NCI-H2029 treated with DMSO at 0.1 percent for 48 hours (cell line): ENCODE measurements at places on chromosomes 5 and 9.

- DNase-seq = no peak
Measured at GRCh38 chr5:139838381-139839197, 43.0 kb downstream of the PSD2 start.

DNA sequence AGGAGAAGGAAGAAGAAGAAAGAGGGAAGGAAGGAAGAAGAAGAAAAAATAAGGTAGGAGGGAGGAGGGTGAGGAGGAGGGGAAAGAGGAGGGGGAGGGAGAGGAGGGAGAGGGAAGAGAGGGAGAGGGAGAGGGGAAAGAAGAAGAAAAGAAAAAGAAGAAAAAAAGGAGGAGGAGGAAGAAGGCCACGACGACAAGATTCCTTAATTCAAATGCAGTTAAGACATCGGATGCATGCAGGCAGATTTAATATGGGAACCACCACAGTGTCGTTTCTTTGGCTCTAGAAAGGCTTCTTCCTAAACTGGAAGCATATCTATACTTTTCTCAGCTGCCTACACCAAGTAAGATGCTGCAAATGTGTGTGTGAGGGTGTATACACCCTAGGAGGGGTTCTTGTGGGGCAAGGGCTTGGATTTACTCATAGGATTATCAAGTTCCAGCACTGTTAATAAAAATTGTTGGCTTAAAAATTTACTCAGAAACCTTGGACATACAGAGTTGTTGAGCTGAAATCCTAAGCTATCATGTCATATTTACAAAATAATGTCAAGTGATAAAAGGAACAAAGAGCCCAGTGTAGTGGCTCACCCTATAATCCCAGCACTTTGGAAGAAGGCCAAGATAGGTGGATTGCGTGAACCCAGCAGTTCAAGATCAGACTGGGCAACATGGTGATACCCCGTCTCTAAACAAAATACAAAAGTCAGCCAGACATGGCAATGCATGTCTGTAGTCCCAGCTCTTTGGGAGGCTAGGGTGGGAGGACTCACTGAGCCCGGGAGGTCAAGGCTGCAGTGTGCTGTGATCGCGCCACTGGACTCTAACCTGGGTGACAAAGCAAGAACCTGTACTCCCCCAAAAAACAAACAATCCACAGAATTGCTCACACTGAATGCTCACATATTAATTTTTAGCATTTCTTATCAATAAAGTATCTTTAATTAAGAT, 108.5 kb downstream of the UBAP2 start:
- DNase-seq = peak; percentile 36

- DNase-seq = no peak
Measured at GRCh38 chr9:91428436-91428835, 4.8 kb upstream of the NFIL3 start.

DNA sequence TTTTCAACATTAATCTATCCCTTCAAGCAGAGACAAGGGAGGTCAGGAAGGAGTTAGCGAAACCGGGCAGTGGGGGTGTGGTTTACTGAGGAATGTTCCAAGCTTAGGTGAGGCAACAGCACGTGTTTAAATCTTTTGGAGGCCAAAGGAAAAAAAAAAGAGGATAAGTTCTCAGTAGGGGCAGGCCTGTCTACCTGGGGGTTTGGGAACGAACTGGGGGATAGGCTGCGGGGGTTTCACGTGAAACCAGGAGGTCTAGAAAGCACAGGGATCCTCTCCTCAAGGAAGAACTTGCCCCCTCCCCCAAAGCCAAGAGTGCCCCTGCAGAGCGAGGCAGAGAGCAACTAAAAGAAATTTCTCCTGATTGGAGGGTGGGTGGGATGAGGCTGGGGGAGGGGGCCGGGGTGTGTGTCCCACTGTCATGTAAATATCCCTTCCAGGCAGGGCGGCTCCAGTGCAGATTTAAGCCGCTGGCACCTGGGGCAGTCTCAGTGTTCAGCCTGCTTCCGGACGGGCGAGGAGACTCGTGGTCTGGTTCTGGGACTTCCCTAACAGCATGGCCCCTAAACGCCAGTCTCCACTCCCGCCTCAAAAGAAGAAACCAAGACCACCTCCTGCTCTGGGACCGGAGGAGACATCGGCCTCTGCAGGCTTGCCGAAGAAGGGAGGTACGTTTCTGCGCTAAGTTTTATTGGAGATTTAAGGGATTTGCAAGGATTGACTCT, 5.5 kb upstream of the SET start:
- no peak for DNase-seq

DNA sequence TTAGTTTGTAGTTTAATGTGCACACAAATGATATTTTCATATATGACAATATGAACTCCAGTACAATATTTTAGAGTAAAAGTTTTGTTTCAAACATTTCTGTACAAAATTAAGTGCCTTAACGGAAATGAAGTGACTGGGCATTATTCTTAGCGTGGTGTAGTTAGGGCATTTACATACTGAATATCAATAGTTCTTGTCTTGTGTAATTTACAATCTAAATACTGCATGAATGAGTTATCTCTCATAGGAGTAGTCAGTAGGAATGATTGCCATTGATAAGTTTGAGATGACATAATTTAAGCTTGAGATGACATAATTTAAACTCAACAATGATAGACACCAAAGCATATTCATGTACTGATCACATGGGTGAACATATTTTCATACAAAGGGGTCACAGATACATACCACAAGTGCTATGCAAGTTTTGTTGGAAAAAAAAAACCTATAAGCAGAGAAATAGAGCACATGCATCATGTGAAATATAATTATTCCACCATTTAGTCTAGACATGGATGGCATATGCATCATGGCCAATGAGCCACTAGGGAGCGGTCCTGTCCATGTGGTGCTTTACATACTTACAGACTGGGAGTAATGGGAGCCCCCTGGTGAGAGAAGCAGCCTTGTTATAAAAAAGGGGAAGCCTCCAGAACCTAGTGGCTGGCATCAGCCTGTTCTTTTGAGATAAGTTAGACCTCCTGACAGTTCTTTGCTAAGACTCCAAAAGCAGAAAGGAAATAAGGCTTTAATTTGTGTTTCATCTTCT, 1523.9 kb downstream of the MAT2B start:
- no peak for DNase-seq

DNA sequence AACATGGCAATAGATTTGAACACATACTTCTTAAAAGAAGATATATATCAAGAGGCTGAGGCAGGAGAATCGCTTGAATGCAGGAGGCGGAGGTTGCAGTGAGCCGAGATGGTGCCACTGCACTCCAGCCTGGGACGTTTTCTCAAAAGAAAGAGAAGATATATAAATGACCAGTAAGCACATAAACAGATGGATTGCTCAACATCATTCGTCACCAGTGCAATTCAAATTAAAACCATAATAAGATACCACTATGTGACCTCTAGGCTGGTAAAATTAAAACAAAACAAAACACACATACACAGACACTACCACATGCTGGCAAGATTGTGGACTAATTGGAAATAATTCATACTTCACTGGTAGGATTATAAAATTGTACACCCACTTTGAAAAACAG, 5.3 kb upstream of the TXN start:
- DNase-seq = no peak

DNA sequence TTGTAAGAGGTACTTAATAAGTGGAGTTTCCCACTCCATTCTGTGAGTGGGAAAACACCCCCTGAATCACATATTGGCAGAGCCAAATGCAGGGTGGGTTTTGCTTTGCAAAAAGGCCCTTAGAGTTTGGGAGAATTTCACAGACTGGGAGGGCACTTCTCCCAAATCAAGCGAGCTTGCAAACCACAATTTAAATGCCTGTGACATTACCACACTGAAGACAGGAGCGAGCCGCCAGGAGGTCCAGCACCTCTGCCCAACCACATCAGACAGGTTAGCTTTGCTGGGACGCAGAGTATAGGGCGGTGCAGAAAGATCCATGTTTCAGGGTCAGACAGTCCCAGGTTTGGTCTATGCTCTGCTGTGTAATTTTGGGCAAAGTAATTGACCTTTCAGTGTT, 2.3 kb downstream of the ALAD start:
- DNase-seq = no peak

- DNase-seq = no peak
Measured at GRCh38 chr9:19119801-19120440, 7.4 kb downstream of the PLIN2 start.

DNA sequence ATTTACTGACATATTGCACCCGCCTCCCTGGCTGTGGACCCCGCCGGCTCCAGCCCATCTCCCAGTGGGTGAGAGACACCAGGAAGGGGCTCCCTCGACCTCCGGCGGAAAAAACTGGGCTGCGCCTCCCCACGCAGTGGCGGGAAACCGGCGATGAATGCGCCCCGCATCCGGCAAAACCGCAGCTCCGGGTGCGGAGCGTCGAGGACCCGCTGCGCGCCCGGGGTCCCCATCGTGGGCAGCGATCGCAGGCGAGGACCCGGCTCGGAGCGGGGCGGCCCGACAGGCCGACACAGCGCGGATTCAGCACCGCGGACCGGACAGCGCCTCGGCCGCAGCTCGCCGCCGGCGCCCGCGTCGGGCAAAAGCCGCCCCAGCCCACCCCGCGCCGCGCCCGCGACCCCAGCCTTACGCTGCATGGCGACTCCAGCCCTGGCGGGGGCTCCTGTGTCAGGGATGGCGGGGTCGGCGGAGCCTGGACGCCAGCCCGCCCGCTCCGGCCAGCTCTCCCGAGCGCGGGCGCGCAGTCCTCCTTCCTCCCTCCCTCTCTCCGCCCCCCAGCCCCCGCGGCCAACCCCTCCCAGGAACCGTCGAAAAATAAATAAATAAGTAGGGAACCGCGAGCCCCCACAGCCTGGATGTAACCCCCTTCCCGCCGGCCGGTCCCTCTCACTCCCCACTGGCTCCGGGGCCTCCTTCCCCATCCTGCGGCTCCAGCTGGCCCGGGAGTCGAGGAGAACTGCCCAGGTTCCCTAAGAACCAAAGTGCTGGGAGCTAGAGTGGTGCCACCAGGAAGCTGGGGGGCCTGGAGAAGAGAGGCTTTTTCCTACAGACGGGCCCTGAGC, 3.1 kb downstream of the LHX3 start:
- no peak for DNase-seq

DNA sequence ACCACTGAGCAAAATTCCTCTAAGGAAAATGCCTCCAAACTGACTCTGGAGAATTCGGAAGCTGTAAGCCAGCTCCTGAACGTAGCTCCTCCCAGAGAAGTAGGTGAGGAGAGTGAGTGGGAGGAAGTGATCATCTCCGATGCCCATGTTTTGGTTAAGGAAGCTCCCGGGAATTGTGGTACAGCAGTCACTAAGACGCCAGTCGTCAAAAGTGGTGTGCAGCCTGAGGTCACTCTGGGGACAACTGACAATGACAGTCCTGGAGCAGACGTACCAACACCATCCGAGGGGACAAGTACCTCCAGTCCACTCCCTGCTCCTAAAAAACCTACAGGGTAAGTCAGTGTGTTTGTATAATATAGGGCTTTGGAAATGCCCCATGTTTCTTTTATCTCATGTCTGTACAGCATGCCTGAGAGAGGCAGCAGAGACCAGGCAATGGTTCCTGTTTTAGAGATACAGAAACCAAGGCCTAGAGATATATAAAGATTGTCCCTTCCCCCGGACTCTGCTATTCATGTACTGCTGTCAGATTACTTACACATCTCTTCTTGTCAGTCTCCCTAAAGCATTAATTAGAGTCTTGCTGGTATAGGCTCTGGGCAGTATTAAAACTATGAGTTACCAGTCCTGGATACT, 23.9 kb downstream of the HMGXB3 start:
- DNase-seq = no peak

DNA sequence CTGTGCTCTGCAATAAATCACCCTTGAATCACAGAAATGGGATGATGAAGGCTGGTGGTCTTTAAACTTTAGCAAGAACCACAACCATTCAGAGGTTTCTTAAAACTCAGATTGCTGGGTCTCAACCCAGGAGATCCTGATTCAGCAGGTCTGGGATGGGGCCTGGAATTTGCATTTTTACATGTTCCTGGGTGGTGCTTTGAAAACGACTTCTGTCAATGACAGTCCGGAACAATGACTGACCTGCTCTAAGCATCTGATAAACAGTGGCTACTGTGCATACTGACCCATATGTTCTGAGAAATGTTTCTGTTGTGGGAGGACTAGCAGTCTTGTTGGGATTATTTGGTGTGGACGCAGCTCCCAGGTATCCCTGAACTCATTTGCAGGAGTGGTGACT, 92.7 kb downstream of the GADD45G start:
- no peak for DNase-seq

GRCh38 chr5:146339715-146340259, 1.1 kb downstream of the POU4F3 start:
- DNase-seq = no peak

DNA sequence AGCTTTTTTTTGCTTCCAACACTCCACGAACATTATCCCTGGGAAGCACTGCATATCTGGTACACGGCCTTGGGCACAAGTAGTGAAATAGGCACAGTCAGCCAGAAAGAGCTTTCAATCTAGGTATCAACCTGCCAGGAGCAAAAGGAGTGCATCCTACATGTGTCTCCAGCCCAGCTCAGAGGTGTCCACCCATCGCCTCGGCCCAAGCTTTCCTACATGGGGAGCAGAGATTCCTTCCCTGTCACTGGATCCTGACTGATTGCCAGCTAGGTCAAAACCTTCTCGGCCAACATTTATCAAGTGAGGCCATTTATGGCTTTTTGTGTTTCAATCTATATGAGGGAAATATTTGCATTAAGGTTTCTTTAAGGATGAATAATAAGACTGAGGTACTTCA, 55.8 kb downstream of the GOLM1 start:
- no peak for DNase-seq

DNA sequence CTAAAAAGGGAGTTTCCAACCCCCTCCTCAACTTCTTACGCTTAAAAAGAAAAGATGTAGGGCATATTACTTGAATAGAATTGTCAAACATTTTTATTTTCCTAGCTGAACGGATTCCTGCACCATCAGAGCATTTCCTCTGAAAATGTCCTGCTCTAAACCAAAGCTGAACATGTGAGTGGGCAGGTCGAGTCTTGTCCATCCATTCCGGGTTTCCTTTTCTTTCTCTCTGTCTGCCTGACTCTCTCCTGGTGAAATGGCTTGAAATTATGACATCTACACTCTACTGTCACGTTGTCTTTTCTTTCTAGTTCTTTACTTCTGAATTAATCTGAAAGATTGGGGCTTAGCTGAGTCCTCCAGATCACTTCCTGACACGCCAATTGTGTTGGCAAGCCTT, 39.2 kb upstream of the PTPN3 start:
- no peak for DNase-seq

- DNase-seq = no peak
Measured at GRCh38 chr9:38003230-38003629, 65.8 kb downstream of the SHB start.

- DNase-seq = no peak
Measured at GRCh38 chr5:174414315-174414710, 310.1 kb upstream of the MSX2 start.
